ENCODE measurements at places on chromosomes 2 and 18.

- DNase-seq, result no peak
Measured at GRCh38 chr2:27154488-27154887, 5.7 kb downstream of the TCF23 start.

DNA sequence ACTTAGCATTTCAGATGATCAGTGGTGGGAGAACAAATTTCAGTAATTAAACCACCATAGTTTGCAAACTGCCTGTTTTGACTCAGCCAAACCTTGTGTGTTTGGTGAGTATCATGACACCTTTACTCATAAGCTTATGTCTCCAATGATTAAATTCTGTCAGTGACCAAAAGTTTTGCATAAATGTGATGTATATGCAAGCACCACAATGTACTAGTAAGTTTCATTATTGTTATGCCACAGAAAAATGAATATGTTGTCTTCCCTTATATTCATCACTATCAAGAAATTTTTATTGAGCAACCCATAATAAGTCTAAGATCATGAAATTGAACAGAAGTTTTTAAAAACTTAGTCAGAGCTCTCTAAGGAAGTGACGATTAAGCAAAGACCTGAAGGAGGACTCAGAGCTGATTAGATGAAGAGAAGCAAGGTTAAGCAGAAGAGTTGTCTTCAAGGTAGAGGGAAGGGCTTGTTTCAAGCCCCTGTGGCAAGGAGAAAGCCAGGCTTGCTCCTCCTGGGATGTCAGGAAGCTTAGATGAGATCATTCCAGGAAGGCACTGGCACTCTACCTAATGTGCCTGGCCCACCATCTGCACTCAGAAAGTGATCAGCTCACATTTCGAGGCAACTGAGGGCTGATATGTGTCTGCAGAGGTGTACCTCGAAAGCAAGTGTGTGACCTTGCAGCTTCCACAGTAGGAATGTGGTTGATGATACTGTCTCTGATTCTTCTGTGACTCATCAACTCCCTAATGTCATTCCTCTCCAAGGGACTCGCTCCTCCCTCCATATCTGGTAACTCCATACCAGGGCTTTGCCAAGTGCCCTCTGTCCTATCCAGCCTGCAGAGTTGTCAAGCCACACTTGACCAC lies 54.7 kb downstream of the KCTD18 start:
- DNase-seq, result no peak

GRCh38 chr2:164840458-164840929 lies 1.1 kb downstream of the COBLL1 start:
- no peak for DNase-seq

DNA sequence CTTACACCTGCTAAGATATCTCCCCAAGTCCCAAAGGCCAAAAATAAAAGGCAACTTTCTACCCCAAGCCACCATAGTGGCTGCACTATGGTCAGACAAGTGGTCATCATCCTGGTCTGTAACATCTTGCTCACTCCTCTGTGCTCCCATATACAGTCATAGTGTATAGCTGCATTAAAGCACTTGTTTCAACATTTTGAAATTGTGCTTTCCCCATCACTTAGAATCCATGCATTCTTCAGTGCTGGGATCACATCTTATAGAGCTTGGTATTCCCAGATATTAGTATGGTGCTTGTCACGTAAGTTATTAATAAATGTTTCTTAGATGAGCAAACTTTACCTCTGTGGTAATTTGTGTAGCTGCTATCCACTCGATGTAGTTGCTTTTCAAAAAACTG lies 40.4 kb upstream of the CDC42EP3 start:
- DNase-seq, result no peak

DNA sequence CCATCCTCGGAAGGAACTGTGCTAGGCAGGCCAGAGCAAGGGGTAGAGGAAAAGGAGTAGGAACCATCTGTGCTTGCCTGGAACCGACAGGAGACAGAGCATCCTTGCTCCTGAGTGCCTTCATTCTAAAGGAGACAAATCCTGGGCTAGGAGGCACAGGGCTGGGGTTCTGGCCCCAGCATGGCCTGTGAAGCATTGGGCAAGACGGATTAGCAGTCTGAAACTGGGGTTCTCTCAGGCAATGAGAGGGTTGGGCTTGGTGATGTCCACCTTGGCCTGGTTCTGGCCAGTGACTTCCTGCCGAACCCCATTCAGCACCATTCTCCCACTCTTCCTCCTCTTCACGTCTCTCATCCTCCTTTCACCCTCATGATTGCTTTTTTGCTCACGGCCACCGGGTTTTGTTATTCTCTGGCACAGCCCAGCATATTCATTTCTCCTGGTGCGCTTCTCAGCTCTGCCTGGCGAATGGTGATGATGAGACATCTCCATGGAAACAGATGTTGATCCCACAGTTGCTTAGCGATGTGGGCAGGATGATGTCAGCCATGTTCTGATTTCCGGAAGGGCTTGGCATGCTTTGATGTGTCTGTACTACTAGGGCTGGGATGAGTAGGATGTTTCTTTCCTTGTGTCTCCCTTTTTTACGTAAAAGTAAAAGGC lies 127.7 kb downstream of the CAPN13 start:
- DNase-seq, result no peak
